H54 (cell line): ENCODE measurements at places on chromosomes 2 and 18.

DNA sequence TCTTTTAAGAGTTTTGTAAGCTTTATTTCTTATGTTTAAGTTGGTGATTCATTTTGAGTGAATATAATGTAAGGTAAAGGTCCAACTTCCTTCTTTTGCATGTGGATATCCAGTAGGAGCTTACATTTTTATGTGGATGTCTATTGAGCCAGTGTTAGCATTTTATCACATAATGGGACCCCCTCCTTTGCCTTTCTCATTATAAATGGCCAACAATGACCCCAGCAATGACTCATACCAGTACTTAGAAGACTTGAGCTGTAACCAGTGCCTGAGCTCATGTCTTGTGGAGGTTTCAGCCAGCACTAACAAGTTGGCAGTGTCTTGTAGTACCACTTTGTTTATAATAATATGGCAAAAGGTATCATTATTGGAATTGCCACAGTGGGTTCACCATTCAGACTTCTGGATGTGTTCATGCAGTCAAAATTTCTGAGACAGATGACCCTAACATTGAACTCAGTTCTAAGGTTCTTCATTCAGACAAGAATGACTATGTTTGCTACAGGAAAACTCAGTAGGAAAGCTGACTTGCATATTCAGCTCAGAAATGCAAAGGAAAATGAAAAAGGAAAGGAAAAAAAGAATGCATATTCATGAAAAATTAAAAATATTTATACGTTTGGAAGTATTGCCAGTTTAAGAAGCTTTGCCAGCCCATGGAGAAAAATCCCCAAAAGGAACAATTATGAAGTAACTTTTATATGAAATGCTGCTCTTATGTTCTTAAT is 41.0 kb downstream of the CDKL4 start:
- no peak for DNase-seq

DNA sequence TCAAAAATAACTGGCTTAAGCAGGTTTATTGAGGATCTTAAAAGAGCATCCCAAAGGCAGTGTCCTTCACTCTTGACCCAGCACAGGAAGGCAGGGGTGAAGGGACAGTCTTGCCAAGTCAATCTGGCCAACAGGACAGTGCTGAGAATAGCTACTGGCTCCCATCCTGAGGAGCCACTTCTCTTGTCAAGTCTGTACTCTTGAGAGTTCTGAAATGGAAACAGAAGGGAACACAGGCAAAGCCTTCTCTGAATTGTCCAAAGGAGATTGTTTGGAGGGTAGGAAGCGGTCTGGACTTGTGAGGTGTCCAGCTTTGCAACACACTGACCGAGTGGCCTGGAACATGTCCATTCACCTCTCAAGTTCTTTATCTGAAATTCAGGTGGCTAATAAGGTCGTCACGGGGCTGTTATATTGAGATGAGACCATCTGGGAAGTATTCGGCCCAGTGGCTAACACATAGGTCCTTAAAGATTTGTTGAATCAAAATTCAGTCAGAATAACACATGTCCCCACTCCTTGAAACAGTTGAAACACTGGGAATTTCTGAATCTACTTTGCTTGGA is 99.5 kb upstream of the FHL2 start:
- no peak for DNase-seq

DNA sequence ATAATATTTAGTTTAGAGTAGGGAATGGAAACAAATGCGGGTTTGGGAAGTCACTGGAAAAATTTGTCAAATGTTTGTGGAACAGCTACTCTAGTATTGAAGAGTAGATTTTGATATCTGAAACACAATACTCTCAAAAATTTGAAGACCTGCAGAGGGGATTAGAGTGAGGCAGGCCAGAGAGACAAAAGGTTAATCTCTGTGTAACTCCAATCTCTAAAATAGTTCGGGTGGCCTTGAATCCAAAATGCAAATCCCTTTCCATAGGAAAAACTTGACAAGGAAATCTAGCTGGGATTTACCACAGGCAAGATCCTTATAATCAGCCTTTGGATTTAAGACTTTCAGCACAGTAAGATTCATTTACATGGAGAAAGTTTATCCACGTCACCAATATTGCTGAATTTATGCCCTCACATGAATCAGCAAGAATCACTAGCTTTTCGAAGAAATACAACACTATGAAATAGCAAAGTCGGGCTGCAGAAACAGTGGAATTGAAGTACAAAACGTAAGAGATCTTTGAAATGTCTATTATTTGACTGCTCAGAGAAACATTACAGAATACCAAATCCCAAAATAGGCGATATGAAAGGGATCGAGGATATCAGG is 423.7 kb upstream of the ZNF804A start:
- DNase-seq, result no peak

- DNase-seq, result no peak
These were observed 201.9 kb upstream of the RBMS1 start for GRCh38 chr2:160695402-160696086.

DNA sequence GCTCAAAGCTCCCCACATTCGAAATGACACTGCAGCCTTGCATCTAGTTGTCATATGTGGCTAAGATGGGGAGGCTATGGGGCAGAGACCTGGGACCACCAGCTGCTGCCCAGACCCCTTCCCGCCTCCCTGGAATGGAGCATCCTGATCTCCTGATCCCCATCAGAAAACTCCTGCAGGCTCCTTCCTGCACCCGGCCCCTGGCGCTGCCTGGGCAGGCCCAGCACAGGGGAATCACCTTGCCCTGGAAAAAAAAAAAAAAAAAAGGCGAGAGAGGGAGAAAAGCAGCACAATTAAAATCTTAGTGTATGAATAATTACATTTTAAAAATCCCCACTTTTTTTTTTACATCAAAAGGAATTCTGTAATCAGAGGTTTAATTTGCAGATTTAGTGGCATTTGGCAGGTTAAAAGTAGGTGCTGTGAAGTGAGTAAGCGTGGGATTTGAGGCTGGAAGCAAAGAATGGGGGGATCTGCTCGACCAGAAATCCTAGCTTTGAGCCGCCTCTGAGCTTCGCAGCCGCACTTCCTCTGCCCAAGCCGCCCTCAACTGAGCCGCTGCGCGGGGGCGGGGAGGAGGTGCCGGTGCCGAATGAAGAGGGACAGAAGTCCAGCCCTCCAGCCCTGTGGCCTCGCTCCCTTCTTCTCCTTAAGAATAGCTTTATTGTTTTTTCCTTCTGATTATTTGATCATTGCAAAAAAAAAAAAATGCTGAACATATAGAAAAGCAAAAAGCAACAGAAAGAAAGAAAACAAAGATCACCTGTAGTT is 30.0 kb downstream of the THNSL2 start:
- no peak for DNase-seq

GRCh38 chr2:220904015-220904414 is 668.1 kb downstream of the EPHA4 start:
- DNase-seq, result no peak

DNA sequence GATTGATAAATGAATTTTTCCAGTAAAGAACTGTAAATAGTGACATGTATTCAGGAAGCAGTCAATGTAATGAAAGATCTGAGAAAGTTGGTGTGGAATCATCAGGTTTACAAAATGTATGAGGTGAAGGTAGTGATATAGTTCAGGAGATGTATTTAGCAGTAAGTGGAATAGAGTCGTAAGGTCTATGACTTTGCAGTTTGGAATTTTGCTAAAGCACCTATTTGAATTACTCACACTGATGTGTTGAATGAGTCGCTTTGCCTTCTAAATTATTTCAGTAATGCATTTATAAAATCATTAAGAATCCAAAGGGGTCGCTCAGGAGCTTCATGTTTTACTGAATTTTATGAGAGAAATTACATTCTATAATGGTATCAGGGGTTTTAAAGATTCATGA is 713.7 kb downstream of the DSC3 start:
- DNase-seq, result no peak

- DNase-seq, result no peak
These were observed 212.3 kb downstream of the GPD2 start for GRCh38 chr2:156648522-156648921.

- DNase-seq, result no peak
These were observed 122.6 kb downstream of the METTL4 start for GRCh38 chr18:2448565-2449151.

DNA sequence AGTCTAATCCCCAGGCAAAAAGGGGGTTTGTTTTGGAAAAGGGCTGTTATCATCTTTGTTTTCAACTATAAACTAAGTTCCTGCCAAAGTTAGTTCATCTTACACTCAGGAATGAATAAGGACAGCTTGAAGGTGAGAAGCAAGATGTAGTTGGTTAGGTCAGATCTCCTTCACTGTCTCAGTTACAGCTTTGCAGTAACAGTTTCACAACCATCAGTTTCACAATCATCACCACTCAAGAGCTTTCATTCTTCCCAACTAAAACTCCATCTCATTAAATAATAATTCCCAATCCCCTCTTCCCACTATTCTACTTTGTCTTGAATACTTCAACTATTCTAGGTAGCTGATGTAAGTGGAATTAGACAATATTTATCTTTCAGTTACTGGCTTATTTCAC is 200.9 kb downstream of the NYAP2 start:
- DNase-seq, result no peak

DNA sequence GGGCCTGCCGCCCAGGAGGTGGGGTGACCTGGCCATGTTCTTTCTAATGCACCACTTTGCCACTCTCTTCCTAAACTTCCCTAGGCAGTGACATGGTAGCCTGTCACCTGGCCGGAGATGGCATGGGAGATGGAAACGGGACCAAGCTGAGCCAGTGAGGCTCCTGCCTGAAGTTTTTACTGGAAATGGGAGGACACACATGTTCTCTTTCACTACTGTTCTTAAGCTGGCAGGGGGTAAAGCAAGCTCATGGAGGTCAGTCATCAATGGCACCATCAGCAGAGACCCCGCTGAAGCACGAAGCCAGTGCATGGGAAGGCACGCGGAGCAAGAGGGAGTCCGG is 50.7 kb downstream of the ATIC start:
- DNase-seq, result no peak

- DNase-seq, result no peak
These were observed 279.8 kb upstream of the SLC14A2 start for GRCh38 chr18:45335282-45336043.

DNA sequence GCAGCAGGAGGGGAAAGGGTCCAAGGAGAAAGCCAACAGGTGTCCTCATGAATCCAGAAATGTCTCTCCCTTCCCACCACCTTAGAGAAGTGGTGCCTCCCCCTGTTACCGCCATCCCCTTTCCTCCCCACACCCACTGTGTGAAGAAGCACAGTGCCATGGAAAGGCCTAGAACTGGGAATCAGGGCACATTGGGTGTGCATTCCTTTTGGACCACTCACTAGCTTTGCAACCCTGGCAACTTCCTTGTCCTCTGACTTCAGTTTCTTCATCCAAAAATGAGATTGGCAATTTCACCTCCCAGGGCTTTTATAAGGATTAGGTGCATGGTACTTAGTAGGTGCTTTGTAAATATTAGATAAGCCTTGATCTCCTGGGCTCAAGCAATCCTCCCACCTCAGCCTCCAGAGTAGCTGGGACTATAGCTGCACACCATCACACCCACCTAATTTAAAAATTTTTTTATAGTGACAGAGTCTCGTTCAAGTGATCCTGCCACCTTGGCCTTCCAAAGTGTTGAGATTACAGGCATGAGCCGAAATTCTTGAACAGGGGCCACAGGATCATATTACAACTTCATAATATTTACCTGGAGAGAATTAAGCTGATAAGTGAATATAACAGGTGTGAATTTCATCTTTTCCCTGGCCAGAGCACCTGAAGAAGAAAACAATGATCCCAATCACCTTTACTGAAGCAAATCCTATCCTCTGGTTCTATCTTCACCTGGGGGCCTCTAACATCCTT is 97.9 kb upstream of the TAF1B start:
- peak; percentile 47 for DNase-seq

DNA sequence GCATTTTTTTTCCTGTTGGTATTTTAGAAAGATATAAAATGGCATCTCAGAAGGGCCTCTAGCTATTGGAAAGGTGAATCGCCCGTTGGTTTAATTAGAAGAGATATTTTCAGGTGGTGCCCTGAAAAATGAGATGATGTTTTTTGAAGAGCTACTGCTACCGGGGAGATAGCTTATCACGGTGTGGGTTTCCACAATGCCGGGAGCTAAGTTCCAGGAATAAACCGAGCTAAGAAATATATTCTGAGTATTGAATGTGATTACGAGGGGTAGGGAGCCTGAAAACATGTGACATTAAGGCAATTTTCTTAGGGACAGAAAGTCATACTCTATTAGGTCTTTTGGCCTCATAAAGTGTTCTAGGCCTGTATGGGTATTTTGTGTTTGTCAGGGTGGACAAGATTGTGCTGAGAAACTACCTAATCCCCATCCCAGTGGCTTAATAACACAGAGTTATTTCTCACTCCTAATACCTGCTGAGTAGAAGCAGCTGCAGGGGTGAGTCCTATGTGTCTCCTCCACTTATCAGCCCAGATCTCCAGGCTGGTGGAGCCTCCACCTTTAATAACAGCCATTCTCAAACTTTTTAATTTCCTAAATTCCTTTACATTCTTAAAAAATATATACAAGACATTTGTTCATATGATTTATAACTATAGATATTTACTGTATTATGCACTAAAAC is 150.2 kb downstream of the LRRTM1 start:
- DNase-seq, result no peak

- DNase-seq, result no peak
These were observed 109.6 kb upstream of the CYRIA start for GRCh38 chr2:16774980-16775898.

DNA sequence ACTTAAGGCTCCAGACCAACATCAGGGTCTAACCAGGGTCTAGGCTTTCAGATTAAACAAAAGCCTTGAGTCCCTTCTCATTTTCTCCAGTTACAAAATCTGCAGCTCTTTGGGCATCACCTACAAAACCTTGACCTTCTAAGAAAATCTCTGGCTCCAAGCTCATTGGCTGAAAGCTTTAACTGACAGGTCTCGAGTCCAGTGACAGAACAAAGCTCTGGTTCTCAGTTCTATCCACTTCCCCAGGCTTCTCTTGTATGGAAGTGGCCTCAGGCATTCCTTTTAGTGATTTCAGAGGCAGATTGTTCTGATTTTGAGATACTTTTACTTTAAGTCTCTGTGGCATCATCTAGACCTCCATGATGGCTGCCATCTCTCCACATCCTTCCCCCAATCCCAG is 11.3 kb downstream of the SIX2 start:
- DNase-seq, result no peak

- no peak for DNase-seq
These were observed 395.7 kb upstream of the SALL3 start for GRCh38 chr18:78583739-78584458.

GRCh38 chr2:115075800-115076199 is 633.4 kb downstream of the DPP10 start:
- DNase-seq, result no peak

GRCh38 chr2:28411166-28411755 is 18.6 kb downstream of the FOSL2 start:
- no peak for DNase-seq

GRCh38 chr2:239318790-239319661 is 81.8 kb downstream of the HDAC4 start:
- peak; percentile 23 for DNase-seq
